Gastrocnemius medialis (tissue), 4 donors: ENCODE measurements at places on chromosomes 1 and 21.
A peak's percentile ranks its signal among the peaks of the same experiment; 100 is the strongest.

DNA sequence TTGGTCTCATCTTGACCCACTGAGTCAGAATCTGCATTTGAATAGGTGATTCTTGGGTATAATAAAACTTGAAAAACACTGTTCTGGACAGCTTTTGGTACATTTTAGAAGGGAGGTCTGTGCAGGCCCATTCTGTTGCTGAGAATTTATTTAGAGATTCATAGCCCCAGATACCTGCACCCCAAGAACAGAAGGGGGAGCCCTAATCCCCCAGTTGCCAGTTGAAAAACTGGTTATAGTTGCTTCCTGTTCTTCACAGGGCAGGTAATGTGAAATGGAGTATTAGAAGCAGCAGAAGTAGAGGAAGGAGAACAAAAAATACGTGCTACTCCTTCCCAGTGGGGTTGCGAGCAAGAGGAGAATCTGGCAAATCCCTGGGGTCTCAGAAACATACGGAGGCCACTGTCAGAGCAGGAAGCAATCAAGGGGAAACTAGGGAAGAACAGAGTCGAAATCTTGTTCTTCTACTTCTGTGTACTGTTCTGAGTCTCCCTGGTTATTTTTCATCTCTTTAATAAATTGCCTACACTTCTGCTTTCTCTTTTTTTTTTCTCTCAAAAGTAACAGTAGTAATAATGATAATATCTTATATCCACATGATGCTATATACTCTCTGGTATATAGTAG is 4.6 kb upstream of the CLCA2 start:
- DNase-seq, result no peak

DNA sequence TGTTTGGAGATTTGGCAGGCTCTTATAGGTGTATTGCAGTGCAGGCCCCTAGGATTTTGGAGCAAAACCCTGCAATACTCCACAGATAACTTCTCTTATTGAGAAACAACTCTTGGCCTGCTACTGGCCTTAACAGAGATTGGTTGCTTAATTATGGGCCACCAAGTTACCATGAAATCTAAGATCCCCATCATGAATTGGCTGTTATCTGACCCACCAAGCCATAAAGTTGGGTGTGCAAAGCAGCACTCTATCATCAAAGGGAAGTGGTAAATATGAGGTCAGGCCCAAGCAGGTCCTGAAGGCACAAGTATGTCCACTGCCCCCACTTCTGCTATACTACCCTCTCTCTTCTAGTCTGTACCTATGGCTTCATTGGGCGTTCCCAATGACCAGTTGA is 130.0 kb upstream of the TNFSF4 start:
- no peak for DNase-seq

DNA sequence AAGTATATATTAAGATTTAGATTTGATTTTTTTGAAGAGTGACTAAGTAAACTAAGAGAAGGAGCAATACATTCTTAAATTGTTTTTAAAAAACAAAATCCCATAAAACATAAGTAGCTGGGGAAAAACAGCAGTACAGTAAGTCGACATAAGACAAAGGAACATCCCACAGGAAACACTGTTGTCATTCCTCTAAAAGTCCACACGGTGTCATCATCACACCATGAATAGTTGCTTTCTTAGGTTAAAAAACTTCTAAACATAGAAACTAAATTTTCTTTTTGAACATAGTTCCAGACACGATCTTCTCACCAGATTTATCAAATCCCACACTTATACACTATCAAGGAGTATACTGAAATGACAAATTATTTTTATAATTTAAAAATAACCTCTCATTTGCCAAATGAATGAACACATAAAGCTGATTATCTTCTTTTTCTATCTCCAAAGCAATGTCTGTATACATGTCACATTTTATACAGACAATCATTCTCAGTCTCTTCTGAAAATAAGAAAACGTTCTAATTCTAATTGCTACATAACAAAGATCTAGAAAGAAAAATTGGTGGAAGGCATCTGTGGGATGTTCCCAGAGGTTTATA is 15.8 kb downstream of the ODF2L start:
- no peak for DNase-seq

DNA sequence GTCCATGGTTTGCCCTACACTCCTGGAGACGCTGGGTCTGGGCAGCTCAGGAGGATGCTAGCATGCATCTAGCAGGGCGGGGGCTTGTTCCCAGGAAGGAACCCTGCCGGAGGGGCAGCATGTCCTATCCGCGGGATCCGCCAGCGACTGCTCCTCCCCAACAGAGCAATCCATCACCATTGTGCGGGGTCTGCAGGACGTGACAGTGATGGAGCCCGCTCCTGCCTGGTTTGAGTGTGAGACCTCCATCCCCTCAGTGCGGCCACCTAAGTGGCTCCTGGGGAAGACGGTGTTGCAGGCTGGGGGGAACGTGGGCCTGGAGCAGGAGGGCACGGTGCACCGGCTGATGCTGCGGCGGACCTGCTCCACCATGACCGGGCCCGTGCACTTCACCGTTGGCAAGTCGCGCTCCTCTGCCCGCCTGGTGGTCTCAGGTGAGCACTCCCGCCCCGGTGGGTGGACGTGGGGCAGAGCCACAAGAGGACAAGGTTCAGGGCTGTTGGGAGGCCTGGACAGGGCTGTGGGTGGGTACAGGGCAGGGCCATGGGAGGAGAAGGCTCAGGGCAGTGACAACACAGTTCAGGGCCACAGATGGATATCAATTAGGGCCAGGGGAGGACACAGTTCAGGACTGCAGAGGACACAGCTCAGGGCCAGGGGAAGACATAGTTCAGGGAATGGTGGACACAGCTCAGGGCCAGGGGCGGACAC is 71.3 kb downstream of the OBSCN start:
- peak; percentile 13 for DNase-seq
